ENCODE measurements at places on chromosomes 2 and 18.
A peak's percentile ranks its signal among the peaks of the same experiment; 100 is the strongest.

DNA sequence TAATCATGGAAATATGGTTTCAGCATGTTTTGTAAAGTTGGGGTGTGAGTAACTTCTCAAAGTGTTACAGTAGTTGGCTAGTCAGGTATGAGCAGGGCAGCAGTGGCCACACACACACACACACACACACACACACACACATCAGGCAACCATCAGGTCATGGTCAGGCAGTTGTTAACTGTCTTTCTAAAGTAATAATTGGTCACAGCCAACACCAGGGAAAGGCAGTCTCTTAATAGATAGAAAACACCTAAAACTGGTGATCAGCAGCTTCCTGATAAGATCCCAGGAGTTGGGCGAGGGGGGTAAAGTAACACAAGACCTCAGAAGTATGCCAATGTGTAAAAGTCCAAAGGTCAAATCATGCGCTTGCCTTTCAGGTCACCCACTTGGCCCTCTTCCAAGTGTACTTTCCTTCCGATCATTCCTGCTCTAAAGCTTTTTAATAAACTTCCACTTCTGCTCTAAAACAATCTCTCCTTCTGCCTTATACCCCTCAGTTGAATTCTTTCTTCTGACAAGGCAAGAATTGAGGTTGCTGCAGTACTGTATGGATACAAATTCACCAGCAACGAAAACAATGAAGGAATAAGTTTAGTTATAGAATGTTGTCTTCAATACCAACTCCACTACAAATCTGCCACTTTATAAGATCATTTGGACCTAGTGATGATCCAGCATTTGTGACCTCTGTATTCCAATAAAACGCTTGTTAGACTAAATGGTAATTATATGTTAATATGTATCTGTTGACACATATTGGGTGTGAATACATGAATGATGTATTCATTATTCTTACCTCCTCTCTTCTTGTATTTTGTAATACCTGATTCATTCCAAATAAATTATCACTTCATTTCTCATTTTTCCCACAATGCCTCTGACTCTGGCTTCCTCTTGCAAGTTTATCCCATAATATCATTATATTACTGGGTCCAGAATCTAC is 254.3 kb downstream of the METTL4 start:
- no peak for DNase-seq

- no peak for DNase-seq
These were observed 81.8 kb downstream of the FASTKD2 start for GRCh38 chr2:206846981-206847834.

- peak; percentile 11 for DNase-seq
These were observed 872 bp downstream of the DSG2 start for GRCh38 chr18:31498574-31499524.

DNA sequence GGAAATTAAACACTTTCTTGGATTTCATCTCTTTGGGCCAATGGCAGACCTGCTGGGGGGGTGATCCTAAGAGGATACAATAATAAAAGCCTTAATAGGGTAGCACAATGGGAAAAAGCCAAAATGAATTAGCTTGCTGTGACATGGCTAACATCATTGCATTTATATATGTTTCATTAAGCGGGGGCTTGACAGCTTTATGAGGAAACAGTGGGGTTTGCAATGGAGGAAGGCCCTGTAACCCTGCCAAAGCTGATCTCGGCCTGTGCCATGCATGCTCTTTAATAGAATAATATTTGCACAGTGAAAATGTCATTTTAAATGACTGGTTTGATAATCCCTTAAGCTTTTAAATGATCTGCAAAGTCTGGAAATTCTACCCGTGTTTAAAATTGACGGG is 291.5 kb downstream of the SLC4A3 start:
- no peak for DNase-seq

GRCh38 chr2:64698177-64698643 is 44.5 kb upstream of the SERTAD2 start:
- DNase-seq, result no peak

GRCh38 chr18:38801640-38802039 is 1236.0 kb upstream of the CELF4 start:
- no peak for DNase-seq

DNA sequence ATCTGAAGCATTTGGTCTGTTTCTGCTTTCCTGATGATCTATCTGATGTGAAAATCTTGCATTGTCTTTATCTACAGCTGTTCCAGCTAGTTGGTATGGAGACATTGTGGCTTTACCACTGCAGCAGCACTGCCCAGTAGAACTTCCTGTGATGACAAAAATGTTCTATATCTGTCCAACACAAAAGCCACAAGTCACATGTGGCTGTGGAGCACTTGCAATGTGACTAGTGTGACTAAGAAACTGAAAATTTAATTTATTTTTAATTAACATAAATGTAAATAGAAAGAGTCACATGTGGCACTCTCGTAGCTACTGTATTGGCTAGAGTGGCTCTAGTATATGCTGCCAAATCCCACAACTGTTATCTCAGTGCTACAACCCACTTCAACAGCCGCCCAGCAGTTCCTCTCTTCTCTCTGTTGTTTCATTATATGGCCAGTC is 425.7 kb downstream of the SETBP1 start:
- DNase-seq, result no peak

Data from NCI-H510A (cell line).